Thyroid gland (tissue), 4 donors: ENCODE measurements at places on chromosomes 6 and 20. TPM values are rescaled to one million over a fixed set of nuclear protein-coding genes. Genes with fewer than 3 reads are reported as not detected.
A peak's percentile ranks its signal among the peaks of the same experiment; 100 is the strongest.

The HRH3 gene
- total RNA-seq: not detected

The CRYBG1 gene
- total RNA-seq: 11.7 TPM

The EPHA7 gene
- 0.08 TPM for total RNA-seq

The C20orf202 gene
- not detected for total RNA-seq

The RANBP9 gene
- 42.6 TPM for total RNA-seq

The TMEM217 gene
- not detected for total RNA-seq

The IL17F gene
- not detected for total RNA-seq

The THEMIS gene
- 1.6 TPM for total RNA-seq

The GHRH gene
- not detected for total RNA-seq

The ZNF165 gene
- 3.2 TPM for total RNA-seq

DNA sequence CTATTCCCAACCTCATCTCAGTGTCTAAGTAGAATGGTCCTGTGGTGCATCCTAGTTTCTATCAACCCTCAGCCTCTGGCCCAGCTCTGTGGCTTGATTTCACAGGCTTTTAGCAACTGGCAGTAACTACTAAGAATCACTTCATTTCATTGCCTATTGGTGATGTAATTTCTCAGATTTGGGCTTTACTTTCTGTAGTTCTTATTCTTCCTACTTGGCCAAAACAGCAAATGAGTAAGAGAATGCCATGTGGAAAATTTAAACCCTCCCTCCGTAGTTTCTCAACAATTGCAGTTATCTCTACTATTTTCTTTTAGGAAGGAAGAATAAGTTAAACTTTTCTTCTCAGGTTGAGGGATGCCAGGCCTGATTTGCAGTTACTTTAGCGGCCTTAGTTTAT, 387.3 kb downstream of the CDKAL1 start:
- DNase-seq: no peak

DNA sequence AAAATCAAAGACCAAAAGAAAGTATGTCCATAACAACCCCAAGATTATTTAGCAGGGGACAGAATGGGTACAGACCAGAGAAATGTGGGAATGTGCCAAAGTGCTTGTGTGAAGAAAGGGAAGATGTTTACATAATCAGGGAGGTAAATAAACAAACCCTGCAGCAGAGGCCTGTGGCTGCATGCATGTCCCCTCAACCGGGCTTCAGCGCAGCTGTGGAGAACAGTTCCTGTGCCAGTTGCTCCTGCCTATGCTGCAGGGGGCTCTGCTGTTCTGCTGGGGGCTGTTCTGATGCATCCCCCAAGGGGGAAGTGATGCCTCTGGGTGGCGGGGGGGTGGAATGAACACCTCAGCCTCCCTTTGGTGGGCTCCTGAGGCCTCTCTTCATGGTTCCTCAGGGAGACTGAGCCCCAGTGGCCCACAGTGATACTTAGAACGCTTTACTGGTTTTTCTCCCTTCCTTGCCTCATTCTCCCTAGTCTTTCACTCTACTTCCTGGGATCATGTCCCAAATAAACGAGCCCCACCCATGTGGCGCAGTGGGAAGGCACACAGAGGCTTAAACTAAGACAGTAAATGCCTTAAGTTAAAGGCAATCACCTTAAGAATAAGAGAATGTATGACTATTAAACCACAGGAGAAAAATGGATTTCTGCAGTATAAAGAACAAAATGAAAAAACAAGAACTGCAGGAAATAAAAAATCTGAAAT, 23.0 kb downstream of the RAB23 start:
- DNase-seq: peak; percentile 61

- no peak for DNase-seq
Observed at GRCh38 chr20:10555865-10556308, 117.9 kb downstream of the JAG1 start.

DNA sequence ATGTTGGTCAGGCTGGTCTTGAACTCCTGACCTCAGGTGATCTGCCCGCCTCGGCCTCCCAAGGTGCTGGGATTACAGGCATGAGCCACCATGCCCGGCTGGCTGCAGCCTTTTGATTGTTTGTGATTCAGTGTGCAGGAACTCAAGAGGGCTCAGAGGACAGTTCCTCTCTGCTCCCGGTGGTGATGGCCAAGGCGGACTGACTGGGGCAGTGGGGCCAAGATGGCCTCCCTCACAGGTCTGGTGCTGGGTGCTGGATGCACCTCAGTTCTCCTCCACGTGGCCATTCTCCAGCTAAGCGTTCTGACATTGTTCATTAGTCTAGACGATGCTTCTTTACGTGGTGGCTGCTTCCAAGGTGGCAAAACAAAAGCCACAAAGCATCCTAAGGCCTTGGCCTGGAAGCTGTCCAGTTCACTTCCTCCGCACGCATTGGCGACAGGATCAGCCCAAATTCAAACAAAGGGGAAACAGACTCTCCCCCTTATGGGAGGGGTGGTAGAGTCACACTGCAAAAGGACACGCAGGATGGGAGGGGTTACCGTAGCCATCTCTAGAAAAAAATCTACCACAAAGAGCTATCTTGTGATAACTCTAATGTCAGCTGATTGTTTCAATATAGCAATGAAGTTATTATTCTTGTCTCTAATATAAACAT, 146.9 kb downstream of the FOXC1 start:
- no peak for DNase-seq

DNA sequence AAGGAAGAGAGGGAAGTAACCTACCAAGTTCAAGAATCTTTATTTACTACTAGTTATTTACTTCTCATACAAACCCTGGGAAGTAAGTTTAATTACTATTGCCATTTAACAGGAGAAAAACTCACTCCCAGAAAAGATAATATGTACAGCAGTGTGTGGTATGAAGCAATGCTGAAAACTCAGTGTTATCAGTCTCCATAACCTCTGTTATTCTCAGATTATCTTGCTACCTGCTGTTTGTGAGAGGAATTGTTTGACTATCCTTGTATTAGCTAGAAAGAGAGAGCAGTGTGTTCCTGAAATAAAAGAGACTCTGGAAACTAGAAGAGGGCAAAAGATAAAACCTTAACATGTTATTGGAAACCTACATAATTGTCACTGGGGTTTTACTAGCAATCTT, 38.2 kb downstream of the ADGRB3 start:
- no peak for DNase-seq

DNA sequence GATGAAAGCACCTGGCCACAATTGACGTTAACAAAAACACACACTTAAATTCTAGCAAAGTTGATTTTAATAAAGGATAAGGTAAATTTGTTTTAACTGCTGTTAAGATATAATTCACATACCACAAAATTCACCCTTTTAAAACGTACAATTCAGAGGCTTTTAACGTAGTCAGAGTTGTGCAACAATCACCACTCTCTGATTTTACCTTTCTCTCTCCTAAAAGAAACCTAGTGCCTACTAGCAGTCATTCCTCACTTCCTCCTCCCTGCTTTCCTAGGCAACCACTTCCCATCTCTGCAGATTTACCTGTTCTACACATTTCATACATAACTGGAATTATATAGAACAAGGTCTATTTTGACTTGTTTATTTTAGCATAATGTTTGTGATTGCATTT, 58.9 kb downstream of the PTPRK start:
- no peak for DNase-seq

- no peak for DNase-seq
Observed at GRCh38 chr20:31560746-31561598, 44.1 kb upstream of the ID1 start.

GRCh38 chr6:110509617-110510241, 33.3 kb upstream of the SLC22A16 start:
- DNase-seq: no peak

GRCh38 chr6:10431423-10432164, 16.7 kb upstream of the TFAP2A start:
- DNase-seq: no peak

DNA sequence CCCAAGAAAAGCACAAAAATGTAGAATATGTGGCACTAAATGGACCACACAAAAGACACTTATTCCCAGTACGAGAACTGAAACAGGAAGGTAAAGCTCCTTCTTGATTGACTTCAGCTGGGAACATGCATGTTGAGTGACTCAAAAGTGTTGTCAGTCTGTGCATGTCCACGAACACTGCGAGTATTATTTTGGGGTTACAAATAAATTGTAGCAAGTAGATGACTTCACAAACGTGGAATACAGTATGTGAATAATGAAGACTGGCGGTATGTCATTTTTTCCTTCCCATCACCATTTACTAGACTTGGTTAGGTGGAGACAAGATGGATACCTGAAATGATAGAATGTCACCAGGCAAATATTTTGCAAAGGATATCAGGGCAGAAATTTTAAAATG, 45.4 kb downstream of the L3MBTL3 start:
- DNase-seq: no peak

DNA sequence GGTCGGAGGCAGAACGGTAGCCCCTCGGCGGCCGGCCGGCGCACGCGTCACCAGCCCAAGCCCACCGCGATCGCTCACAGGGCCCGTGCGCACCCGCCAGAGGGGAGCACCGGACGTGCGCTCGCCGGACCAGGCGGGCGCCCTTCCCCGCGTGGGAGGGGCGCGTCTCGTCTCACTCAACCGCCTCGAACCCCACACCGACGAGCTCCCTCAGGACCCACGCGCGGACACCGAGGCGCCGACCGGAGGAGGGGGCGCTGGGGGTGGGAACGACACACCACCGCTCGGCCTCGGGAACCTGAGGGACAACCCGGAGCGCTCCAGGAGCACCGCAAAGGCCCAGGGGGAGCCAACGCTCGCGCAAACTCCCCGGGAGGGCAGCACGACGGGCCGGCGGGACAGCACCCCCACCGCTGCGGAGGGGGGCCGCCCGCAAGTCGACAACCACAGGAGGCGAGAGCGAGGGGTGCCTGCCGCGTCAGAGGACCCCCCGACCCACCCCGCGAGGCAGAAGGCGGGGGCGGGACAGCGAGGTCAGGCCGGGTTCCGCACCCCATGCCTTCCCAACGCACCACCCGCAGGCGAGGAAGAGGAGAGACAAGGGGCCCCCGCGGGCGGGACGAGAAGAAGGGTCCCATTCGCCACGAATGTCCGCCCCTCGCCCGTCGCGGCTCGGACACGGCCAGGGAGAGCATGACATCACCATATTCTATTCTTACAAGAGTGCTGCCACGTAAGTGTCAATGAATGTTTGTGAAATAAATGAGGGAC, 512.7 kb upstream of the ZNF337 start:
- peak; percentile 1 for DNase-seq

DNA sequence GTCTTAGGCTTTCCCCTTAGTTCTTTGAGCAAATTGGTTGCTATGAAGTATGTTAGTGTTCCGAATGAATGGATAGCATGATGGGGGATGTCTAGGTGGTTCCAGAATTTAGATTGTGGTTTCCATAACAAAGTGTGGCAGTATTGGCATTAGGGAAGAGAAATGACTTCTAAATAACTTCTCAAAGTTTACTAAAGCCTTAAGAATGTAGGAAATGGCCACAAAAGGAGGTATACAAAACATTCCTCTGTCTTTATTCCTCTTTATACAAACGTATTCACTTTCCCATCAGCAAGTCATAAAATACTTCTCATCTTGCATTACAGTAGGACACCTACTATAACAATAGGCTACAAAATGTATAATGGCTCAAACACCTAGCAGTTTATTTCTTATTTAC, 279.6 kb downstream of the ESR1 start:
- DNase-seq: no peak

GRCh38 chr6:39952167-39952566, 17.9 kb upstream of the MOCS1 start:
- no peak for DNase-seq

GRCh38 chr6:29727637-29728036, 4.4 kb downstream of the HLA-F start:
- no peak for DNase-seq

- DNase-seq: no peak
Observed at GRCh38 chr6:30207619-30208295, 5.4 kb downstream of the TRIM26 start.

DNA sequence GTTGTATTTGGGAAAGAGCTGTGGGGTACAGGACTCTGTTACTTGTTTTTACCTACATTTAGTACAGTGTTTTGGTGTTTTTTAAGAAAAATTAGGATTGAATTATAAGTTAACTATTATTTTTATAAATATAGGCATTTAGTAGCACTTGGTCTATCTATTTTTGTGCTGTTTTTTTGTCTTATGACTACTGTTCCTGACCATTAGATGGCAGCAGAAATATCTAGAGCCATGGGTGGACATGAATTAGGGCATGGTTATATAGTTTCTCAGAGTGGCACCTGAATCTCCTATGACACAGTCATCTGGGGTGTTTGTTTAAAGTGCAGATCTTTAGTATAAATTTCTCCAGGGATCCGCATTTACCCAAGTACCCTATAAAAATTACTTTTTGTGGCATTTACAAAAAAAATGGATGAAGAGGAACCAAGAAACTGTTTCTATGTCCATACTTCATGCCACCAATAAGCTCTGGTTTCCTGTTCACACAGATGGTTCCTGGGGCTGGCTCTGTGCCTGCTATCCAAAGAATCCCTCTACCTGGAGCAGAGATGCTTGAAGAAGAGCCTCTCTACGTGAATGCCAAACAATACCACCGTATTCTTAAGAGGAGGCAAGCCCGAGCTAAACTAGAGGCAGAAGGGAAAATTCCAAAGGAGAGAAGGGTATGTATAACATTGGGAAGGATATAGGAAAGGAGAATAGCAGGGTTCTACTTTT, 19.8 kb downstream of the NFYA start:
- DNase-seq: peak; percentile 58

- DNase-seq: no peak
Observed at GRCh38 chr20:38585404-38586180, 4.6 kb downstream of the ADIG start.

GRCh38 chr6:131015630-131016263, 47.3 kb downstream of the EPB41L2 start:
- DNase-seq: no peak

GRCh38 chr6:1087154-1087843, 224.6 kb upstream of the FOXQ1 start:
- DNase-seq: no peak

GRCh38 chr20:2149507-2149906, 47.9 kb downstream of the STK35 start:
- DNase-seq: no peak

DNA sequence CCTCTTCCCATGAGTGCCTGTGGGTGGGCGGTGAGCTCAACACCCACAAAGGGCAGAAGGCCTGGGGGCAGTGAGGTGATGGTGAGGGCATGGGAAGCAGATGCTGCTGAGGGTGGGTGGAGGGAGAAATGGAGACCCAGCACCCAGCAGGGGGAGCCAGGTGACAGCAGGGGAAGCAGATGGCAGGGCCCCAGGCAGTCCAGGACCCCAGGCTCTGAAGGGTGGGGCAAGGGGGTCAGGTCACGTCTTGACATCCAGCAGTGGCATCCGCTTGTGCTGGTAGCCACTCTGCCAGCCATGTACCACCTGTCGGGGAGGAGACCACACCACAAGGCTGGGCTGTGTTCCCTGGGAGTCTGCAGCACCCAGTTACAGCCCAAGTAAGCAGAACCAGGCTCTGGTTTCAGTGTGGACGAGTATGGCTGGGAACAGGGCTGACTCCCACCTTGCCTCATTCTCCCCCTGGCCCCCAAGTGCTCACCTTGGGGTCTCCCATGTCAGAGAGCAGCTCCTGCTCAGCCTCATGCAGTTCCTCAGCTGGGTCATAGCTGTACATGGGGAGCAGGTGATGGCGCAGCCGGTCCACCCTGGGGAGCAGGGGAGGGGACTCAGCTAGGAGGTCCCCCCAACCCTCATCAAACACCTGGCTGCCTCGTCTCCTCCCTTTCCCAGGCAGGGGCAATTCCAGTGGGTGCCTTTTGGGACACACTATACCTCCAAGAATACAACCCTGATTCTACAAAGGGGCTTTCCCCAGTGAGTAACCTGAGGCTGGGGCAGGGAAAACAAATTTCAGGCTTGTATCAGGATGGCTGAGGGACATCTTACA, 2.0 kb downstream of the SMIM29 start:
- DNase-seq: no peak

- DNase-seq: peak; percentile 44
Observed at GRCh38 chr6:7216941-7217621, 95.9 kb downstream of the SSR1 start.

- peak; percentile 81 for DNase-seq
Observed at GRCh38 chr6:148177589-148178233, 164.9 kb upstream of the SASH1 start.
